ENCODE measurements at places on chromosomes 12 and 14.

- no peak for DNase-seq
Observed at GRCh38 chr12:54595471-54595870, 7.0 kb upstream of the PPP1R1A start.

DNA sequence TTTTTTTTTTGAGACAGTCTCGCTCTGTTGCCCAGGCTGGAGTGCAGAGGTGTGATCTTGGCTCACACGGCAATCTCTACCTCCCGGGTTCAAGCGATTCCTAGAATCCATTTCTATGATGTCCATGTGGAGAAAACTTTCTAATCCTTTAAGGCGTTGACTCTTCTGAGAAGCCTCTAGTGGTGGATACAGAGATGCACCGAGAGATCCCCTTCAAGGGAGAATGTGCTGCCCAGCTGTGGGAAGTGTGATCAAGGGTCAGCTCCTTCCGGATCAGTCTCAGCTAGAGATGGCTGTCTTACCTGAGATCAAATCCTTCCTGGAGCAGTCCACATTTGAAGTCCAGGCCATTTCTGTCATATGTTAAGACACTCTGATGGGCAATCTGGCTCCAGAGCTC is 92.7 kb upstream of the HECTD1 start:
- DNase-seq: no peak

DNA sequence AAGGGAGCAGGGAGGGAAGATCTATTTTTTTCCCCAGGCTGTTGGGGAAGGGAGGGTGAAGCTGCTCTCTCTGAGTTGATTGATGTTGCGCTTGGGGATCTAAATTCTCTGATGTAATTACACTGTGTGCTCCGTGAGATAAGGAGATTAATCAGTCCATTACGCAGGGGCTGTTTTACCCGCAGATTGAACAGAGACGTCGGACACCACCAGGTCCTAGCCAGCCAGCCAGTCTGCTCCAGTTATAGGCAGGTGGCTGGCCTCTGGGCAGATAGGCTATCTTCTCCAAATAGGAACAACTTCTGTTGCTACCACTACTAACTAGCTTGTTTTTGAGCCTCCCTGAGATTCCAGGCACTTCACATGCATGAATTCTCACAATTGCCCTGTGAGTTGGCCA is 91.1 kb downstream of the SRRM4 start:
- no peak for DNase-seq

DNA sequence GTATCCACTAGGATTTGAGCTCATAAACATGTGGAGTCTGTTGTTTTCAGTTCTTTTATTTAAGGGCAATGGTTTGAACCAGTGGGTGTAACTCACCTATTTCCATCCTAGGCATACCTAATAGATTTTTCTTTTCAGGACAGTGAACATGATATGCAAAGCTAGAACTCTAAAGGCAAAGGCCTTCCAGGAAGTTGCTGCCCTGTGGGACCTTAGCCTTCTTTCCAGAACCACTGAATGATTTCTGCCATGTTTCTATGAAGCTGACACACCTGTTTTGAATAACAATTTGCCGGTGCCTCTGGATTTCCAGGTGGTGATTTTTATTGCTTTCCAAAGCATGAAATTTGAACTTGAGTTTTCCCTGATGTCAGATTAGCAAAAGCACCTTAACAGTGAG is 372.9 kb upstream of the FAR2 start:
- DNase-seq: no peak

DNA sequence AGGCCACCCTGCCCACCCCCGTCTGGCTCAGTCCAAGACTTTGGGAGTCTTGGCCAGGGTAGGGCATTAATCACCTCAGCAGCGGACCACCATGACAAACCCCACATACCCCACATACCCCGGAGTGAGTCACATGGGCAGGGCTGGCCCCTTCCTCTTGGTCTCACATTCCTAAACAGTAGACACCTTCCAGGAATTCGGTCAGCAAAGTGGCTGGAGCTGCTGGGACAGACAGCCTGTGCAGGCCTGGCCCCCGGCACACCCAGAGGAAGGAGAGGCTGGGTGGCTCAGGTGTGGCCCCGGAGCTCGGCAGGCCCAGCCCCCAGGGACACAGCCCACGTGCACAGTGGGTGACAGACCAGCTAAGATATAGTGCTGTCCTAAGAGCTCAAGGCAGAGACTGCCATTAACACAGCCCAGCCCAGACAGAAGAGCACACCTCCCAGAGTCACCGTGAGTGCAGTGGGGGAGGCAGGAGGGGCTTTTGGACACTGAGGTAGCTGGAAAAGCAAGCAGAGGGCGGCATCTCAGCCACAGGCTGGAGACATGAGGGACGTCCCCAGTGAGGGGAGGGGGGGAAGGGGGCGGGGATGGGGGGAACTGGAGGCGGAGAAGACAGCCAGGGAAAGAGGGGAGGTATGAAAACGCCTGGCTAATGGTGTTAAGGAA is 24.0 kb downstream of the CCDC85C start:
- no peak for DNase-seq

GRCh38 chr12:33012226-33012625 is 115.6 kb upstream of the PKP2 start:
- no peak for DNase-seq

DNA sequence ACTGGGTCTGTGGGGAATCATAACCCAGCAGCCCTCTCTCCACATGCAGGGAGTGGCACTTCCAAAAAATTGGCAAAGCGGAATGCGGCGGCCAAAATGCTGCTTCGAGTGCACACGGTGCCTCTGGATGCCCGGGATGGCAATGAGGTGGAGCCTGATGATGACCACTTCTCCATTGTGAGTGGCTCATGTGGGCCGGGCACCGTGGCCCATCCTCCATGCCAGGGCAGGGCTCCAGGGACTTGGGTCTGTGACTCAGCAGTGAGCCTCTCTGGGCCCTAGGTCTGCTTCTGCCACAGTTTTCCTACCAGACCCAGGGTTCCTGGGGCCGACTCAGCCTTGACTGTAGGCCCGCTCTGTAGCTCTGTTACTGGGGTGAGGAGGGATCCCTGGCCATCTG is 2.2 kb downstream of the NPFF start:
- no peak for DNase-seq

GRCh38 chr12:42076976-42077375 is 67.7 kb downstream of the GXYLT1 start:
- DNase-seq: no peak

DNA sequence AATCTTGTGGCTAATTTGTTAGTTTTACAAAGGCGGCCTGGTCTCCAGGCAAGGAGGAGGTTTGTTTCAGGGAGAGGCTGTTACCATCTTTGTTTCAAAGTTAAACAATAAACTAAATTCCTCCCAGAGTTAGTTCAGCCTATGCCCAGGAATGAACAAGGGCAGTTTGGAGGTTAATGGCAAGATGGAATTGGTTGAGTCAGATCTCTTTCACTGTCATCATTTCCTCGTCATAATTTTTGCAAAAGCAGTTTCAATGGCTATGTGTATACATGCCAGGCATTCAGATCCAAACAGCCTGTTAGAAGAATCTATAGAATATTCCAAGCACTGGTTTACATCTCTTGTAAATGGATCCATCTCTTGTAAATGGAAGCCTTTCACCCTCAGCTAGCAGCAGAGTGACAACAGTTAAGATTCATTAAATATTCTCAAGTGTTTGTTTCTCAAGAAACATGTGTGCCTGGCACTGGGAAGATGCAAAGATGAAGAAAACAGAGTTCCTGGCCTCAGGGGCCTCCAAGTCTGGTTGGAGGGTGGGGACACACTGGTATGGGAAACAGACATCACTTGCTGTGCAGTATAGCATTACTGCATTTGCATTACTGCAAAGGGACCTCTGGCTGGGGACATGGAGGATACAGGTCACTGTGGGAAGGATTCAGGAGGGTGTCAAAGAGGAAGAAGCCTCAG is 65.8 kb downstream of the RIN3 start:
- no peak for DNase-seq

GRCh38 chr12:32266756-32267155 is 132.6 kb upstream of the FGD4 start:
- DNase-seq: no peak

DNA sequence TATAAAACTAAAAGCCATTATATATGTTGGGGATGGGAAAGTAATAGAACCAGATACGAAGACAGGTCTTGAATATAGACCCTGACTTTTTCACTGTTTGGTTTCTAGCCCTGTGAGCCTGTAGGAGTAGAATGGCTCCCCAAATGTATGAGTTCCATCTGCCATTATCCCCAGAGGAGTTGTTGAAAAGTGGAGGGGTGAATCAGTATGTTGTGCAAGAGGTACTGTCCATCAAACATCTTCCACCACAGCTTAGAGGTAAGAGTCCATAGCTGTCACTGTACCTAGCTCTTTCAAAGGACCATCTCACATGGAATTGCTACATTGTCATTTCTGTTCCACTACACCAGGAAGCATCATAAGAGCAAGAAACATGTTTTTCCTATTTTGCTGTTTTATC is 1.1 kb downstream of the NCAPD2 start:
- no peak for DNase-seq

DNA sequence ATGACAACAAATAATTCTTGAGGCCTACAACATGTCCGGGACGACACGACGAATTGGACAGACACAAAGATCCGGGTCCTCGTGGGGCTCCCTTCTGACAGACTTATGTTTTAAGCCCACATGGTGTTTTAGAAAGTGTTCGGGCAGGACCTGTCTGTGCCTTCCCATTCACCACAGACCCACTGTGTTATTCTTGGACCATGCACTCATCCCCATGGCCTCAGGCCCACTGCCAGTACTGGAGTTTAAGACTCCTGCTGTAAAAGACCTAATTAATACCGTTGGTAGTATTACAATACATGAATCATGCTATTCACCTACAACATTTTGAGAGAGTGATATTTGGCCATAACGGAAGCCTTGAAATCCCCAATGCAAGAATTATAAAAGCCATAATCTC is 20.0 kb downstream of the SLC15A4 start:
- DNase-seq: no peak

All from GF-D8 (cell line).